ENCODE measurements at places on chromosomes 7 and 10.

- DNase-seq = no peak
Measured at GRCh38 chr10:80536361-80536835, 1.3 kb upstream of the SH2D4B start.

GRCh38 chr10:29932991-29933390 lies 126.4 kb downstream of the JCAD start:
- DNase-seq = no peak

GRCh38 chr10:86345859-86346798 lies 20.5 kb downstream of the GRID1 start:
- DNase-seq = no peak

GRCh38 chr7:36961097-36961496 lies 236.8 kb upstream of the AOAH start:
- DNase-seq = no peak

- no peak for DNase-seq
Measured at GRCh38 chr10:5941579-5941978, 35.8 kb downstream of the IL15RA start.

DNA sequence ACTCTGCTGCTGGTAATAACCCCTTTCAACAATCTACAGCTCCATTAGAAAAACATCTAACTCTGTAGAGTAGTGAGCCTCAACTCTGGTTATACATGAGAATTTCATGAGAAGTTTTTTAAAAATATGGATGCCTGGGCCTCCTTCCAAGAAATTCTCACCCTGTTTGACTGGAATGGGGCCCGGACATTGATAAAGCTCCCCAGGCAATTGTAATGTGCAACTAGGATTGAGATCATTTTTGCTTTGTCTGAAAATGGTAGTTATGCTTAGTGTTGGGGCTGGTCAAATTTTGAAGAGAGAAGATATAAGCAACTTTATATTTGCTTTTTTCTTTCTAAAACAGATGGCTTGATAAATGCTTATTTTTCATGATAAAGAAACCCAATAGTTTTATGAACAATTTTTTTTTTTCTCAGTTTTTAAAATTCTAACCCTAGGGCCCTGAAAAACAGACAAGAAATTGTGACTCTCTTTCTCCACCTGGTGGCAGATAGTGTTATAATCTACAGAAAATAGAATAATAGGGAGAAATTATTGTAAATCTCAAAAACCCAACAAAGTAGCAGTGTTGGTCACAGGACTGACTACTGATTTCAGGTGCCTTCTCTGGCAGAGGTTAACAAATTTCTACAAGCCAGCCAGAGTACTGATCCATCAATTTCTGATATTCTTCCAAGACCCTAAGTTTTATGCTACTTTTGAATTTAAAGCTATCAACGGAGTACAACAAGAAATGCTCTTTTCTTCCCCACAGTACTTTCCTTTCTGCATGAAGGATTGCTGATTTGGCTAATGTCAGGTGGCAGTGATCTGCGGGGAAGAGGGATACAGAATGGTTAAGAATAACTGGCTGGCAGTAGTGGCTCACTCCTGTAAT lies 174.8 kb downstream of the DKK1 start:
- DNase-seq = no peak

DNA sequence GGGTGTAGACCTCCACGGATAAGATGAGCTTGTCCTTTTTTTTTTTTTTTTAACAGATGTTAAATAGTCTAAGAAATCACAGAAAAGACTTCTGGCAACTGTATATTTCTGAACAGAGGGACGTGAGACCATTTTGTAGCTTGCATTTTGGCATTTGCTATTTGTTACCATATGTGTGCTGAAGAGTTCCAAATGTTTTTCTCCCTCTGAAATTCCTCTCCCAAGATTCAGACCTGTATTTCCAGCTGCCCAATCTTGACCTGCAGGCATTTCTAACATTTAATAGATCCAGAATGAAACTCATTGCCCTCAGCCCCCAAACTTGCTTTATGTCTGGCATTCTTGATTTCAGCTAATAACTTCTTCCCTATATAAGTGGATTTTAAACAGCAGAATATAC lies 223.1 kb upstream of the FZD1 start:
- no peak for DNase-seq

- DNase-seq = no peak
Measured at GRCh38 chr7:13540429-13540828, 449.0 kb downstream of the ETV1 start.

DNA sequence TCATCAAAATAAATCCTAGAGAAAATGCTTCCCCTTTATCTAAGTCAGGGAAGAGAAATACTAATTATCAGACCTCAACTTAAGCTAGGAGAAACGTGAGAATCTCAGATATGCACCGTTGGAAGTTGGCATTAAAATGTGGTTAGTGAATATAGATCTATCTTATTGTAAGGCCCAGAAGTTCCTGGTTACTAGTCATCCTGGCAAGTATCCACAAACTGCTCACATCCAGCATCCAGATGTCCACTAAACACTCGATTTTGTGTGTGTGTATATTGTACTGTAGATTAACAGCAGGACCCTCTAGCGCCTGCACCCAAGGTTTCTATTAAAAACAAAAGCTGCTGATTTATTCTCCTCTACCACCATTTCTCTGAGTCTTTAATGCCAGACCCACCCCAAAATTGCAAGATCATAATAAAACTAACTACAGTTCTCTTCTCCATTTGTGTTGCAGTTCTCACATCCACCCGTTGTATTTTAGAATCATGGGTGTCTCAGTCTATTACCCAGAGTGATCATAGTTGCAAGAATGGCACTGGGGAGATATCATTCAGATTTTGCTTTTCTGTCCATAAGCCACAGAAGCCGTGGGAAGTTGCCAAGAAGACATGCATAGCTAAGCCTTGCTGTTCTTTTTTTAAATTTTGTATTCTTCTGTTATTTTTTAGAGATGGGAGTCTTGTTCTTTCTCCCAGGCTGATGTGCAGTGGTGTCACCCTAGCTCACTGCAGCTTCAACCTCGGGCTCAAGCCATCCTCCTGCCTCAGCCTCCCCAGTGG lies 165.4 kb downstream of the KIAA1217 start:
- no peak for DNase-seq

- no peak for DNase-seq
Measured at GRCh38 chr10:71821909-71822763, 28.9 kb downstream of the PSAP start.

GRCh38 chr7:40551685-40552576 lies 417.1 kb downstream of the SUGCT start:
- DNase-seq = no peak

DNA sequence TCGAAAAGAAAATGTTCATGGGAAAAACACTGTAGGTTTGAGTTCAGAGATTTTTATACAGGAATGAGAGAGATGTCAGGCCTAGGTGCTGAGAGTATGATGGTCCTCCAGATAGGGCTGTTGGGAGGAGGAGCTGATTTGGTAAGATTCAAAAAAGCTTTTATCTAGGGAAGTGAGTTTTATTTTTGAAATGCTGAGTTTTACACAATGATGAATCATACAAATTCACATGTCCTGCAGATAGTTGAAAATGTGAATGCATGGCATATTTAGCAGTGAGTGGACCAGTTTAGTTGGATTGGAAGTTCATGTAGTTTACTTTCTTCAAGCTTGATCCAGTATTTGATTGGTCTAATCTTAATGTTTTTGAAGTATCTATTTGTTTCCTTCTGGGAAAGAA lies 154.8 kb downstream of the LRRC4 start:
- no peak for DNase-seq

DNA sequence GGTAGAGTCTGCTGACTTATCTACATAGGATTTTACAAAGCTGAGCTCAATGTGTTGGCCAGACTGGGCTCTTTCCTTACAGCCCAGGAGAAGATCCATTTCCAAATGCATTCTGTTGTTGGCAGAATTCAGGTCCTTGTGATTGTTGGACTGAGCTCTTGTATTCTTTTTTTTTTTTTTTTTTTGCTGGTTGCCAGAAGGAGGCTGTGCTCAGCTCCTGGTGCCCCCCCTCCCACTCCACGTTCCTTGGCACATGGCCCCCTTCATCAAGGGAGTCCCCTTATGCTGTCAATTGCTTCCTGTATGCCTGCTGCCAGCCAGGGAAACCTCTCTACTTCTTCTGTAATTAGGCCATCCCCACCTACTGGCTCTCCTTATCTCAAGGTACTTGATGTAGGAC lies 518.1 kb upstream of the AKR1E2 start:
- no peak for DNase-seq

DNA sequence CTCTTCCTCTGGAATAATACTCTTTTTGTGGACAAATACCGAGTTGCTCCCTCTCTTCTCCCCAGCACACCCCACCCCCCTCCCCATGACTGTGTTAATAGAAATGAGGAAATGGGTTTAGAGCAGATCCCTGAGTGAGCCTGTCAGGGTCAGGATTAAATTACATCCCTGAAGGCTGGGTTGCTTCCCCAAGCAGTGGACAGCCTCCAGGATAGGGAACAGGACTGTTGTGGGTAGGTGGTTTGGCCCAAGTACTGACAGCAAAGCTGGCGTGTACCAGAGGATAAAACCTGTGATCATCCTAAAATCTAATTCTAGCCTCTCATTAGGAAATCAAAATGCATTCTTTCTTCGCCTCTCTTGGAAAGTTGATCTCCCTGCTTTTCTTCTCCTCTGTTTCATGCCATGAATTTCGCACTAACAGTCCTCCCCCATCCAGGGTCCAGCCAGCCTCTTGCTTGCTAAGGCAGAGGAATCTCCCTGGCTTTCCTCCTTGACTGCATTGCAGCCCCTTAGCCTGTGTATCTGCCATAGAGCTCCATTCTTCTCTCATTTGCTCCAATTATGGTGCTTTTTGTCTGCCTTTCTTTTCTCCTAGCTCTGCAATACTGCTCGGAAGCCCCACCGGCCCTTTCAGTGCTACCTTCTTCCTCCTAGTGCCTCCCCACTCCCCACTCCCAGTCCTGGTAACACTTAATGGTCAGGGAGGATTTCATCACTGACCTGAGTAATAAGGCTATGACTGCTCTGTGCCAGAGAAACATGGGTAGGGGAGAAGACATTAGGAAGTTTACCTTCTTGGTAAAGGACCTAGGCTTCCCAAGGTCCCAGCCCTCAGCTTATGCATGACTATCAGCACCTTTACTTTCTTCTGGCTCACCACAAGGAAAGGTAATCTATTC lies 8.4 kb downstream of the LRRC4 start:
- DNase-seq = no peak

DNA sequence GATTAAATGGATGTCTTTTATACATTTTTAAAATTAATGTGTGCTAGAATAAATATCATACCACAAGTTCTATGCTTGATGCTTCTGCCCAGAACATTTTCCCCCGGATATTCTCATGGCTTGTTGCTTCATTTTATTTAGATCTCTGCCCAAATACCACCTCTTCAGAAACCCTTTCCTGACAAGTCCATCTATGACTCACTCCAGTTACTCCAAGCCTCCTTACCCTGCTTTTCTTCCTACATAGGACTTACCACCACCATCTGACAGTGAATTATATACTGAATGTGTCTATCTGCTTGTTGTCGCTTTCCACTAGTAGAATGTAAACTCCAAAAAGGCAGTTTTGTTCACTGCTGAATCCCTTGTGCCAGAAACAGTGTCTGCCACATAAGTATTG lies 19.1 kb upstream of the ERVW-1 start:
- DNase-seq = no peak

GRCh38 chr7:7446616-7447015 lies 89.1 kb downstream of the COL28A1 start:
- no peak for DNase-seq

- no peak for DNase-seq
Measured at GRCh38 chr10:116669832-116670644, 49.3 kb downstream of the PNLIPRP2 start.

DNA sequence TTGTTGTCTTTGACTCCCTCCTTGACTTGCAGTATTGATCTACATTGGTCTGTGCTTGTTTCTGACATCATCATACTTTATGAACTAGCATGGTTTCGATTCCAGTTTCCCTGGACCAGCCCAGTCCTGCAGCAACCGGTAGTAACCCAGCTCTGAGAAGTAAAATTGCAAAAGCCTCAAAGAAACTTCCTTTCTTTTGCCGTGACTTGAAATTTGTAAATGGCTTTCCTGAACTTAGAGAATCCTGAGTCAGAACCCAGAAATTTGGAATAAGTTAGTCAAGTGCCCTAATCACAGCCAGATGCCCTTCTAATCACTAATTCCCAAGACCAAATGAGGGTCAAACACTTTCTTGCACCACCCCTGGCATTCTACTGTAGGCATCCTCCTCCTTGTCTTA lies 15.0 kb downstream of the TAS2R60 start:
- DNase-seq = no peak

GRCh38 chr10:80598951-80599350 lies 61.2 kb downstream of the SH2D4B start:
- DNase-seq = no peak

DNA sequence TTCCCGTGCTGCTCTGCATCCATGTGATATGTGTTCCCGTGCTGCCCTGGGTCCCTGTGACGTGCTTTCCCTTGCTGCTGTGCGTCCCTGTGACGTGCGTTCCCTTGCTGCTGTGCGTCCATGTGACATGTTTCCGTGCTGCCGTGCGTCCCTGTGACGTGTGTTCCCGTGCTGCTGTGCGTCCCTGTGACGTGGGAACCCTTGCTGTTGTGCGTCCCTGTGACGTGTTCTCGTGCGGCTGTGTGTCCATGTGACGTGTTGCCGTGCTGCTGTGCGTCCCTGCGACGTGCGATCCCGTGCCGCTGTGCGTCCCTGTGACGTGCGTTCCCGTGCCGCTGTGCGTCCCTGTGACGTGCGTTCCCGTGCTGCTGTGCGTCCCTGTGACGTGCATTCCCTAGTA lies 45.8 kb downstream of the WDR37 start:
- no peak for DNase-seq

DNA sequence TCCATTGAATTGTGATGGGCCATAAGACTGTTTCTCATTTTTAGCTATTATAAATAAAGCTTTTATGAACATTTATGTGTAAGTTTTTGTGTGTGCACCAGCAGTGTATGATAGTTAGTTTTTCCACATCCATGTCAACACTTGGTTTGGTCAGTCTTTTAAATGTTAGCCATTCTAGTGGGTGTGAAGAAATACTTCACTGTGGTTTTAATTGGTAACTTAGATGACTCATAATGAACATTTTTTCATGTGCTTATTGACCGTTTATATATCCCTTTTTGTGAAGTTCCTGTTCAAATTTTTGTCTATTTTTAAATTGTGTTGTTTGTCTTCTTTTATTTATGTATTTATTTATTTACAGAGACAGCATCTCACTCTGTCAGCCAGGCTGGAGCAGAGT lies 23.6 kb upstream of the PDK4 start:
- no peak for DNase-seq

DNA sequence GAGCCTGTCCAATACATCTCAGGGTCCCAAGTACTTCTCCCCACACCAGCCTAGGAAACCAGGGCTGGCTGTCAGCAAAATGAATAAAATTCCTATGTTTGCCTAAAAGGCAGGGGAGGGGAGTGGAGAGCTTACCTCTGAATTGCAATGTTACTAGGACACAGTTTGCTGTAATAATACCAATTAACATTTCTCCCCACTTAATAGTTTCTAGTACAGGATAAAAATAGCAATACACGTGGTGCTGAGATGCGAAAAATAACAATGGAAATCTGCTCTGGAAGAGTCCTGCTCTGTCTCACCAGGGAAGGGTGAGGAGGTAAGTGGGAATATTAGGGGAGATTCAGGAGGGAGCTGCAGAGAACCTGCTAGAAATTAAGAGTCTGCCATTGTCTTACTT lies 112.3 kb downstream of the PLXNA4 start:
- DNase-seq = no peak

GRCh38 chr10:26222563-26222962 lies 6.0 kb downstream of the GAD2 start:
- no peak for DNase-seq

- DNase-seq = no peak
Measured at GRCh38 chr7:110568932-110569331, 522.0 kb upstream of the LRRN3 start.
